ENCODE measurements at places on chromosomes 3 and 15.

DNA sequence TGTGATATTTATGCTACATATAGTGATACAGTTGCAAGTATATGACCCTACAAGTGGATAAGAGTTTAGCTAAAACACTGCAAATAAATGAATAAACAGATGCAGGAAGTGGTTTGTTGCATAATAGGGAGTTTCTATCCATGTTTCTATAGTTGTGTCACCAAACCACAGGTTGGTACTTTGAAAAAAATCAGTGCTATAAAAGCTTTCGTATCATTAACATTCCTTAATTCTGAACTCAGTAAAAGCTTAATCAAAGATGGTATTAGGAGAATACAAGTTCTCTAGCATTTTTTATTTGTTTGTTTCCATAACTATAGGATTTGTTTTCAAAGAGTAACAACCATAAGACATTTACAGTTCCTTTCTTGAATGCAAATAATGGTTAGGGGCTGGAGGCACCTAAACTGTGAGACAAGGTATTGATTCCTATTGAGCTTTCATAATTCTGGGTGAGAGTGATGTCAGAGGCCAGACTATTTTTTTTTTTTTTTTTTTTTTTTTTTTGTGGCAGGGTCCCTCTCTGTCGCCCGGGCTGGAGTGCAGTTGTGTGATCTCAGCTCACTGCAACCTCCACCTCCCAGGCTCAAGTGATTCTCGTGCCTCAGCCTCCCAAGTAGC is 29.6 kb downstream of the CPOX start:
- no peak for DNase-seq

- DNase-seq, result no peak
These were observed at the start of gene GALNT15 for GRCh38 chr3:16174389-16174788. GALNT15 (plus strand) TSS chr3:16174680; CDS start chr3:16175152, 472 bp downstream.

DNA sequence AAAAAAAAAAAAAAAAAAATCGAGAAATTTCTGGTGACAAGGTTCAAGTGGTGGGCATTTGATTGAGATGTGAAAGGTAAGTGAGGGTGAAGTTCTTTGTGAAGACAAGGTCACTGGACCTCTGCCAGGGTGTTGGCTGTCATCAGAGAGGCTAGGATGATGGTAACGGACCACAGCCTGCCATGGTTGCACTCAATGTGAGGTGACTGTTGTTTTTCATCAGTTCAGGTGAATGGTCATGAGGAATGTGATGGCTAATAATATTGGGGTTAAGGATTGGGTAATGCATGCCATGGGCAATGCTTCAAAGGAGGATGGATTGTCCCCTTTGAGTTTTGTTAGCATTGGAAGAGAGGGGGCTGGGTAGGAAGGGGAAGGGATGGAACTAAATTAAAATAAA is 4.3 kb upstream of the ALPK3 start:
- no peak for DNase-seq

GRCh38 chr3:169171739-169172138 is 491.8 kb downstream of the MECOM start:
- no peak for DNase-seq

DNA sequence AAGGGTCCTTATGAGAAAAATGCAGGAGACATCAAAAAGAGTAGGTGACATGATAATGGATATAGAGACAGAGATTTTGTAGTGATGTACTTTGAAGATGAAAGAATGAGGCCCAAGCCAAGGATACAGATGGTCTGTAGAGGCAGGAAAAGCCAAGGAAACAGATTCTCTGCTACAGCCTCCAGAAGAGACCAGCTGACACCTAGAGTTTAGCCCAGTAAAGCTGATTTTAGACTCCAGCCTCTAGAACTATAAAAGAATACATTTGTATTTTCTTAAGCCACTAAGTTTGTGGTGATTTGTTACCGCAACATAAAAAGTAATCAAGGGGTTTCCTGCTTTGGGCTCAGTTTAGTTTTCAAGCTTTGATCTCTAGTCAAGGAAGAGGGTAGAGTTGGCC is 64.8 kb downstream of the STRIT1 start:
- no peak for DNase-seq

DNA sequence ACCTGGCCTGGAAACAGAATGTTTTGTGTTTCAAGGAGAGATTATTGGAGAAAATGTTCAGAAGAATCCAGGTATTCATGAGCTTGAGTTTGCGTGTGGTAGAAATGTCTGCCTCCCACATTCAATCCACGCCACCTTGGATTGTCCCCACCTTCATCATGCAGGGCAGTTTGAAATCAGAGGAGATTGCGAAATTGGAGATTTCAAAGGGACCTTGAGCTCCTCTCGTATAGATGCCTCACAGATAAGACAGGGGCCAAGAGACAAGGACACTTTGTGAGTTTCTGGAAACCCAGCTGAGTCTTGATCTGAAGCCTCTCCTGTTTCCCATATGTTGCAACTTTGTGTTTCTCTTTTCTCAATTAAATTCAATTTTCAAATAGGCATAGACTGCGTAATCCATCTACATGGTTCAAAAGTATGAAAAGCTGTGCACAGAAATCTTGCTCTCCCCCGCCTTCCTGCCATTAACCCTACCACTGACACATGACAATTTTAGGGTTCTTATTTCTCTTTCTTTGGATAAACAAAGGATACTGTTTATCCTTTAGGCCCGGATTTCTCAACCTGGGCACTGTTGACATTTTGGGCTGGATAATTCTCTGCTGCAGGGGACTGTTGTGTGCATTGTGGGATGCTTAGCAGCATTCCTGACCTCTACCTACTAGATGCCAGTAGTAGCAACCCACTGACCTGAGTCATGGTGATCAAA is 53.8 kb downstream of the CMTM8 start:
- DNase-seq, result no peak

- no peak for DNase-seq
These were observed 50.1 kb downstream of the TMOD3 start for GRCh38 chr15:51879555-51879954.

- DNase-seq, result no peak
These were observed 6.1 kb downstream of the ERICH6 start for GRCh38 chr3:150697646-150698045.

DNA sequence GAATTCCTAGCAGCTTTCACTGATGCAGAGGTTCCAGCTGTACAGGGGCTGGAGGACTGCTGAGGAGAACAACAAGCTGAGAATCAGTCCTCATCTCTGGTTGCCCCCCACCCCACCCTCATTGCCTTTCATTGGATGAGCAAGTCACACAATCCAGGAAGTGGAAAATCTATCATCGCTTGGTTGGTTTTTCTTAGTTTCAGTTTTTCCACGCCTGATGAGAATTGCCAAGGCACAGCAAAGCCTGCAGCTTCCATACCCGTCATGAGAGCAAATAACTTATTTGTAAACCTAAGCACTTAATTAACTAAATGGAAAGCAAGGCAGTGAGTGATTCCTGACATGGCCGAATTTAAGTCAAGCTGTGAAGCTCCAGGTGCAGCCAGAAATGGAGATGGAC is 21.4 kb upstream of the LIPC start:
- DNase-seq, result no peak
